ENCODE measurements at places on chromosomes 7 and 10.

GRCh38 chr7:155732286-155732685 lies 80.0 kb downstream of the SHH start:
- no peak for DNase-seq

GRCh38 chr10:22874189-22874854 lies 53.5 kb upstream of the ARMC3 start:
- no peak for DNase-seq

GRCh38 chr7:129295015-129295423 lies 70.2 kb downstream of the AHCYL2 start:
- DNase-seq, result no peak

GRCh38 chr7:102260856-102261255 lies 25.8 kb upstream of the SH2B2 start:
- DNase-seq, result no peak

DNA sequence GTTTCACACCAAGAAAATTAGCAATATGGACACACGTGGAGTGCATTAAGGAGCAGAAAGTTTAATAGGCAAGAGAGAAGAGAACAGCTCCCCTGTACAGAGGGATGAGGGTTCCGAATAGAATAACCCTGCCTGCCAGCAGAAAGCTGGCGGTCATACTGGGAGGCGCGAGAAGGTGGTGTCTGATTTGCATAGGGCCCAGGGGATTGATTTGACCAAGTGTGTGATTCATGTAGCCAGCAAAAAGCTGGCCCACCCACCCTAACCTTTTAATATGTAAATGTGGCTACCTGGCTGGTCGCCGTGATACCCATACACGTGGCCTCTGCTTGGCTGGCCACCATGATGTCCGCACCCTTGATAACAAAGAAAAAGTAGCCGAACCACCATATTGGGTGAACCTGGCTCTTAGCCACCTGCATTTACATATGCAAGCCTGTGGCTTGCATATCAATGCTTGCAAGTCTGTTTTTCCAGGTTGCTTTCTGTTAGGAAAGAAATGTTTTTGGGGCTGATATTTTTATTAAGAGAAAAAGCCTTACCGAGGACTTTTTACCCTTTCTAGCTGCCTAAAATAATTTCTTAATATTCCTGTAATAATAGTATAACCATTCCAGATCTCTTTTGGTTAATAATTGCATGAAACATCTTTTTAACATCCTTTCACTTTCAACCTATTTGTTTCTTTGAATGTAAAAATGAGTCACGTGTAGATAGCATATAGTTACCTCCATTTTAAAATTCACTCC lies 20.5 kb upstream of the VWDE start:
- no peak for DNase-seq

GRCh38 chr10:34373211-34373610 lies 441.9 kb downstream of the PARD3 start:
- DNase-seq, result no peak

DNA sequence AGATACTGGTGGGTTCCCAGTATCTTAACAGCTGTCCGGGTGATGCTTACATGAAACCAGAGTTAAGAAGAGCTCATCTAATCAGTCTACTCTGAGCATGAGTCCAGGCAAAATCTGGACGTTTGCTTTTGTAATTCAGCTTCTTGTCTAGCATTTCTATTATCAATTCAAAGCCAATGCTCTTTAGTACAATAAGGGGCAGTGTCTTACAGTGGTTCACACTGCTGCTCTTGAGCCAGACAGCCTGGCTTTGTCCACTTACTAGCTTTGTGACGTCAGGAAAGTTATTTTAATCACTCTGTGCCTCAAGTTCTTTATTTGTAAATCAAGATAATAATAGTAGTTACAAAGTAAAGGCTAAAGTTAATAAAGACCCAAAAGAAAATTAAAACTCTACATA lies 227.3 kb upstream of the TCF7L2 start:
- DNase-seq, result no peak

DNA sequence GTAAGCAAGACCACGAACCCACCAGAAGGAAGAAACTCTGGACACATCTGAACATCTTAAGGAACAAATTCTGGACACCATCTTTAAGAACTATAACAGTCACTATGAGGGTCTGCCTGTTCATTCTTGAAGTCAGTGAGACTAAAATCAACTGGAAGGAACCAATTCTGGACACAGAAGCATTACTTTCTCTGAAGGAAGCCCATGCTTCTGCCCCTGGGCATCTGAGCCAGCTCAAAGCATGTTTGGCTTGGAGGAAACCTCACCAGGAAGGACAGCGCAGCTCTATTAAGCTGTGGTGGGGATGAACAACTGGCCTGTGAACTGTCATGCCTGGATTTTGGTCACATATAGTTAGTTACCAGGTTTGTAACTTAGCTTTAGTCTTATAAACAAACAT lies 132.4 kb upstream of the GDF10 start:
- no peak for DNase-seq

- no peak for DNase-seq
Measured at GRCh38 chr10:6176691-6177231, 26.0 kb upstream of the PFKFB3 start.

DNA sequence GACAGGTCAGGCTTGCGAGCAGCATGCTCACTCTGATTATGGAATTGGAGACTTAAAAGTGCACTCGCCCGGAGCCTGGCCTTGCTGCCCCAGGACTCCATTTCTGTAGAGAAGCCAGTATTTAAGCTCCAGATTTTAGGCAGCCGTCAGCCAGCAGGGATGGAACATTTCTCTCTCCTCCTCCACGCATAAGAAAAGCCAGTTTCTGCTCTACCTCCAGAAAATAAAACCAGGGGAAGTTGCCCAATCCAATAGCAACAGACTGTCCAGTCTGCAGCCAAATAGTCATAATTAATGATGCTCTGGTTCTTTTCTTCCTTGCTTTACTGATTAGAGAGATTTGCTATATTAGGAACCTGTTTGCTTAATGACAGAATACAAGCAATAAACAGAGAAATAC lies 203.2 kb downstream of the GFRA1 start:
- no peak for DNase-seq

GRCh38 chr7:85554236-85555178 lies 367.7 kb upstream of the SEMA3D start:
- DNase-seq, result no peak

DNA sequence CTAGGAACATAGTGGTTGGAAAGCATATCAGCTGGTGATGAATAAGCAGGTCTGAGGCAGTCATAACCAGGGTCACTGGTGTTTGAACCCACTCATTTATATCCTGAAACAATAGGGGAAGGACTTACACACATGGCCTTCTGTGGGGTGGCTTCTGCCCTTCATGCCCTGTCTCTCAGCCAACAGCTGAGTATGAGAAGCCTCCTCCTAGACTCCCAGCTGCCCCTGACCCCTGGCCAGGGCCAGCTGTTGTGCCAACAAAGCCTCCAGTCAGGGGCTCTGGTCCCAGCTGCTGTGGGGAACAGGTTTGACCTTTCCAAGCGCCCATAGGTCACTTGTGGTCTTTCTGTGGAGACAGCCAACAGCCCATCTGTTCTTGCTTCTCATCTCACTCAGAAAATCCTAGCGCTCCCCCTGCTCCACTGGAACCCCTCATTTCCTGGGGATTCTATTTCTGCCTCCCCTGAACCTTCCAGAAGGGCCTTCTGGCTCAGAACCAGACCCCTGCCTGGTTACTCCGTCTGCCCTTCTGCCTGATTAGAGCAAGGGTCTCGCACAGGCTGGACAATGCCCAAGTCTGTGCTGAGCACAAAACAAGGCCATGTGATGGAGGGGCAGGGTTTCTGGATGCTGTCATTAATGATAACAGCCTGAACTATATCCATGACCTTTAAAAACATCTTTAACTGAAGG lies 9.7 kb upstream of the PURB start:
- no peak for DNase-seq

- peak; percentile 40 for DNase-seq
Measured at GRCh38 chr10:87505366-87506111, 846 bp downstream of the MINPP1 start.

- DNase-seq, result no peak
Measured at GRCh38 chr7:87083865-87084519, 24.5 kb upstream of the ELAPOR2 start.

DNA sequence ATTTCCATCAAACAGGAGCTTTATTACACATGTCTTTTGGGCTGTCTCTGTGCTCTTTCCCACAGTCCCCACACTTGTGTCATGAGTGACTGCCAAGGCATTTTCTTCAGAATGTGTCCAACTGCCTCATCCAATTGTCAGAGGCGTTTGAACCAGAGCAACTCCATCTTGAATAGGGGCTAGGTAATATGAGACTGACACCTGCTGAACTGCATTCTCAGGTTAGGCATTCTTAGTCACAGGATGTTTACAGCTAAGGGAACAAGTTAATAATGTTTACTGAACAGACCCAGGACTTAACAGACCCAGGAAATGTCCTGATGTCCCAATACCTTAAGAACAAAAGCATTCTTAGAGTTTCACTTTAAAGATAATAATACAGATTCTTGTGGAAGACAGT lies 595.5 kb downstream of the REEP3 start:
- DNase-seq, result no peak

DNA sequence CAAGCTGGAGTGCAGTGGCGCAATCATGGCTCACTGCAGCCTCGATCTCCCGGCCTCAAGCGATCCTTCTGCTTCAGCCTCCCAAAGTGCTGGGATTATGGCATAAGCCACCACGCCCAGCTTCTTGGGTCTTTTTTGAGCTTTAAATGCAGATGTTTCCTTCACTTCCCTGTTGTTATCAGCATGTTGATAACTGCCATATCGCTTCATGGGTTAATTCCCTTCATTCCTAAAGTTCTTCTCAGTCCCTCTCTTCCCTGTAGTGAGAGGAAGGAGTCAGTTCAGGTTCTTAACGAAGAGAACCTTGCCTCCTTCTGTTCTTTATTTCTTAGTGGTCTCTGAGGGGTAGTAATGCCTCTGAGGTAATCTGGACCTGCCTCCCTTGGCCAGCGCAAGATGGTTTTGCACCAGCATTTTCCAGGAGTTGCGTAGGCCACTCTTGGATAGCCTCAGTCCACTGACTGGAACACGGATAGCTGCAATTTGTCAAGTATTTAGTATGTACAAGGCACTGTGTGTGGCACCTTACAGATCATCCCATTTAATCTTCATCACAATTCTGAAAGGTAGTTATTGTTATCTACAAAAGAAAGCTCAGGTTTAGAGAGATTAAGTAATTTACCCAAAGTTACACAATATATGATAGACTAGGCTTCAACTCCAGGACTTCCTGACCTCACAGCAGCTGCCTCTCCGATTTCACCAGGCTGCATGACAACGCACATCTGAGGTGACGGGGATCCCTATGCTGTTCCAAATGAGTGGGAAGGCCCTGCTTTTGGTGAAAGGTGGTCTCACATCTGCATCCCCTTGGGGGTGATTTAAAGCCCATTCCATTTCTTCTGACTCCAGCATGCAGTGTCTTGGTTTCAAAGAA lies 60.5 kb downstream of the GATA3 start:
- DNase-seq, result no peak

GRCh38 chr7:115289971-115290370 lies 368.1 kb downstream of the MDFIC start:
- DNase-seq, result no peak

DNA sequence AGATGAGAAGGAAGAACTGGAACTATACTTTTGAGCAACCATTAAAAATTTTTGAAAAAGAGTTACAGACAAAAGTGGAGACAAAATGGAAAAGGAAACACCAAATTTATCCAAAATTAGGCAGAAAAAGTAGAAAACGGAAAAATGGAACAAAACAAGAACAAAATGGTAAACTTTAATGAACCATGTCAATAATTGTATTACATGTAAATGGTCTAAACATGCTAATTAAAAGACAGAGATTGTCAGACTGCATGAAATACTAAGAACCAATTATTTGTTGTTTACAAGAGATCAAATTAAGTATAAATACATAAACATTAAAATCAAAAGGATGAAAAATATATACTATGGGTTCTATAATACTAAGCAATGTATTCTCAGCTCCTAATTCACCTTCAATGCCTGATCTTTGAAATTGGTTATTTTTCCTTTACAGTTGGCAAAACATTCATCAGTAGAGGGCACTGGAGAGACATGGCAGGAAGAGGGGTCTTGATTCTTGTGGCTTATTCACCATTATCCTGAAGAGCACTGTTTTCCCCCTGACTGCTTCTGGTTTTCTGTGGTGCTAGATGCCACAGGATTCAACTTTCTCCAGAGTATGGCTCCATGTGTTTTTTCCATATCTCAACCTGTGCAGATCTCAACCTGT lies 124.9 kb downstream of the ELFN1 start:
- DNase-seq, result no peak

DNA sequence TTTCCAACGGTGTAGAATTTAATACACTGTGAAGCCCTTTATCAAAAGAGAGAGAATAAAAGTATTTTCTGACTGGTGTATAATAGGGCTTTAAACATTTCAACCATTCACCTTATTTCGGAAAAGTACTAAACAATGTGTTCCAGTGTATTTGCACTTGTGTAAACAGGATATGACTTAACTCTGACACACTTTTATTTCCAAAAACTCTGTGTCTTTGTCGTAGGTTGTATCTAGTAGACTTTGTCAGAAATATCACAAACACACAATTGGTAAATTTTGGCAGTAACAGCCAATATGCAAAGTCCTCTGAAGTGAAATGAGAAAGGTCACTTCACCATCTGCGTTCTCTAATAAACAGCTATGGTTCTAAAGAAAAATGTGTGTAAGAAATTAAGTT lies 10.3 kb upstream of the TSPAN13 start:
- no peak for DNase-seq

GRCh38 chr7:4028221-4028620 lies 653.9 kb upstream of the FOXK1 start:
- no peak for DNase-seq

GRCh38 chr7:43170571-43170970 lies 58.1 kb downstream of the HECW1 start:
- no peak for DNase-seq

DNA sequence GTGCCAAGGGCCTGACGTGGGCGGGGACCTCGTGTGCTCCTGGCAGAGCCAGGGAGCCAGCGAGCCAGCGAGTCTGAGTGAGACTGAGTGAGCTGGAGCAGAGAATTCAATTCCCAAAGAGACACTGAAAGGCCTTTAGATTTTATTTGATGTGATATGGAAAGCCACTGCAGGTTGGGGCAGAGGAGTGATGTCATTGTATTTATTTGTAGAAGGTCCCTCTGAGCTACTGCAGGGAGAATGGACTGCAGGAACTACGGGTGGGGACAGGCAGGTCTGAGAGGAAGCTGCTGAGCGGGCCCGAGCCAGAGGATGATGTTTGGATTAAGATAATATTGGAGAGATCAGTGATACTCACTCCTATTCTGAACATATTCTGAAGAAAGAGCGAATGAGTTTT lies 445.8 kb upstream of the ANKRD30A start:
- DNase-seq, result no peak

DNA sequence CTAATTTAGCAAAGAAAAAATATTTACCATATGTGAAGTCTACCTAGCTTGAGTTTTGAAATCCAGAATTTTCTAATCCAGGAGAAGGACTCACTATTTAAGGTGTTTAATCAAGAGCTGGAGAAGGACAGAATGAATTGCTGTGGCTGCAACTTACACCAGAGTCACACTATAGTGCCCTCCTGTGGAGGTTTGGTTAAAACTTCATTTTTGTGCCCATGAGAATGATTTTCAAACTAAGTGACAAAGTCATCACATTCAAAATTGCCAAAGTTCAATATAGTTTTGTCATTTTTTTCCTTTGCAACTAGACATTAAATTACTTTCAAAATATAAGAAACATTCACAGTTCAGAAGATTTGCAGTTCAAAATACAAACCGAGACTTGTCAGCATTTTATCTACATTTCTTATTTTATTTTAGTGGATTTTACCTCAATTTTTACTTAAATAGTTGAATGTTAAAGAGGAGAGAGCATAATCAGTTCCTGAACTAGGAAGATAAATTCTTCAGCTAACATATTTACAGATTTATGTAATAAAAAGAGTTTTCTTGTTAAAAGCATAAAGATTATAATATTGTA lies 70.7 kb downstream of the CABCOCO1 start:
- no peak for DNase-seq

All from activated CD4-positive, alpha-beta T cell treated with anti-CD3 and anti-CD28 coated beads for 4 hours (primary cell).